ENCODE measurements at places on chromosomes 5 and 9.
A peak's percentile ranks its signal among the peaks of the same experiment; 100 is the strongest.

- no peak for DNase-seq
Observed at GRCh38 chr5:40271476-40271875, 408.2 kb upstream of the PTGER4 start.

- DNase-seq: no peak
Observed at GRCh38 chr9:129309906-129310305, 131.8 kb upstream of the IER5L start.

DNA sequence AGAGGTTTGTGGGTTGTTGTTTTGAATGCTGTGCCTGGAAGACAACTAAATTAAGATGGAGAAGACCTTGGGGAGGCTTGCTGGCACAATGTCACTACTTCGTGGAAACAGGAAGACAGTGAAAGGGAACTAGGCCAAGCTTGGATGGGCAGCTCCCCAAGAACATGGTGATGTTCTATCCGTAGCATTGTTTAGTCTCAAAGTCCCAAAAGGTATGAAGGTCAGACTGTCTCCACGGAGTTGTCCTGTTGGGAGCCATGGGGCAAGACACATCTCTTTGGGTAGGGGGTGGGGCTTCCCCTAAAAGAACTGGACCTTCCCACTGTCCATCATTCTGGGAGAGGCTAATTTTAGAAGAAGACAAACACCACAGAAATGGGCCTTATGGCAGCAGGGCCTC is 140.5 kb downstream of the ENTREP1 start:
- DNase-seq: no peak

GRCh38 chr5:36635721-36636390 is 29.4 kb downstream of the SLC1A3 start:
- DNase-seq: no peak

GRCh38 chr5:93017849-93018248 is 563.2 kb downstream of the NR2F1-AS1 start:
- DNase-seq: no peak

DNA sequence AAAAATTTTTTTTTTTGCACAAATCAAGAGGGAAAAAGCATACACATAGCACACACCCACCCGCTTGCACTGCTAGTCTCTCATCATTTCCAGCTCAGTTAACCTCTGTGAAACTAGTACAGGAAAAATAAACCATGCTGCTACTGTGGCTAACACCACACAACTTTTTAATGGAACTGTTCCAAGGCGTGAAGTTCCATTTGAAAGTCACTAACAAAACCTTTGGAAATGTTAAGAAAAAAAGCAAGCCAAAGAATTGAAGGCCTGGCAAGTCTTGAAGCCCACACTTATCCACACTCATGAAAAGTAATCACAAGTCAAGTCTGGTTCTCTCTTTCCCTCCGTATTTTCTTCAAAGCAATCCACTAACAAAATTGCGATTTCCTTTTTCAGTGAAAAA is 116.3 kb downstream of the FANCC start:
- DNase-seq: no peak

GRCh38 chr5:153080940-153081339 is 409.5 kb upstream of the GRIA1 start:
- no peak for DNase-seq

DNA sequence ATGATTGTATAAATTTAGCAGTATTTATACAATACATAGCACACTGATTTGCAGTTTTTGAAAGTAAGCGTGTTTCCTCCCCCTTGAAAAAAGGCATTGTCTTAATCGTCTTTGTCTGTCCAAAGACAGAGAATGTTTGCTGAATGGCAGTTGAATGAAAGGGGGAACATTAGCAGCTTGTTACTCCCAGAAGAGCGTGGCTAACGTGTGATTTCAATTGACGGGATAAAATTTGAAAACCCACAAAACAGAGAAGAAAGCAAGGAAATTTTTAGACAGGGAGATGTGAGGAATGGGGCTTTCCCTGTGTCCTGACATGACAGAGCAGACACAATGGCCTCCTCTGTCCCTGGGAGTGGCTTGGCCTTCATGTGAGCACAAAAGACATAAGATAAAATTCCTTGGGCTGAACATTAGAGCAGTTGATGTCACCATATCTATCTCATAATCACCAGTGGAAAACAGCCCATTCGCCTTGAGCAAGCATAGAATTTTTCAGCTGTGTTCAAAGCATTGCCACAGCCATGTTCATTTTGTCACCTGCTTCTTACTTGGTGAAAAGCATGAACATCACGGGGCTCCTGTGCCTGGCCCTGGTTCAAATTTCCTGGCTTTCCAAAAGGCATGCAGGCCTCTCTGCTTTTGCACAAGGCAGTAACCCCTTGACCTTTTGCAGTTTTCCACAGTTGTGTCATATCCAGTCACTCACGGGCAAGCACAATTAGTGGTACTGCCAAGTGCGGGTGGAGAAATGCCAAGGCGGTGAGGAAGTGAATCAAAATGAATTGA is 126.9 kb downstream of the TLE1 start:
- no peak for DNase-seq

DNA sequence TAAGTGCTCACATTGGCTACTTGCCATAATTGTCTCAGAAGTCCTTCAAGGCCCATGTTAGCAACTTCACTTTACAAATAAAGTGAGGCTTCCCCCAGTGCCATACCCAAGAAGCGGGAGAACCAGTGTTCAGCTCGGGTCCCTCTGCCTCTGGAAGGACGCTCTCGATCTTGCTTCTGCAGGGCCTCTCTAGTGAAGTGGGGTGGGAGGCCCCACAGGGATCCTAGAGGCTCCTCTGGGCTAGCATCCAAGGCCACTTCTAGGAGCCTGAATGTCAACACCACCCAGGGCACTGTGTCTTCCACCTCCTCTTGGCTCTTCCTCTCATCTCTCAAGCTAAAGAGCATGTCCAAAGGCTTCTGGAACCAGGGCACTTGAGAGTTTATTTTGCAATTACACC is 282.5 kb downstream of the GADD45G start:
- DNase-seq: no peak

GRCh38 chr9:70551396-70551795 is 136.9 kb upstream of the KLF9 start:
- peak; percentile 12 for DNase-seq

- DNase-seq: no peak
Observed at GRCh38 chr9:117444501-117444900, 29.6 kb upstream of the ASTN2 start.

DNA sequence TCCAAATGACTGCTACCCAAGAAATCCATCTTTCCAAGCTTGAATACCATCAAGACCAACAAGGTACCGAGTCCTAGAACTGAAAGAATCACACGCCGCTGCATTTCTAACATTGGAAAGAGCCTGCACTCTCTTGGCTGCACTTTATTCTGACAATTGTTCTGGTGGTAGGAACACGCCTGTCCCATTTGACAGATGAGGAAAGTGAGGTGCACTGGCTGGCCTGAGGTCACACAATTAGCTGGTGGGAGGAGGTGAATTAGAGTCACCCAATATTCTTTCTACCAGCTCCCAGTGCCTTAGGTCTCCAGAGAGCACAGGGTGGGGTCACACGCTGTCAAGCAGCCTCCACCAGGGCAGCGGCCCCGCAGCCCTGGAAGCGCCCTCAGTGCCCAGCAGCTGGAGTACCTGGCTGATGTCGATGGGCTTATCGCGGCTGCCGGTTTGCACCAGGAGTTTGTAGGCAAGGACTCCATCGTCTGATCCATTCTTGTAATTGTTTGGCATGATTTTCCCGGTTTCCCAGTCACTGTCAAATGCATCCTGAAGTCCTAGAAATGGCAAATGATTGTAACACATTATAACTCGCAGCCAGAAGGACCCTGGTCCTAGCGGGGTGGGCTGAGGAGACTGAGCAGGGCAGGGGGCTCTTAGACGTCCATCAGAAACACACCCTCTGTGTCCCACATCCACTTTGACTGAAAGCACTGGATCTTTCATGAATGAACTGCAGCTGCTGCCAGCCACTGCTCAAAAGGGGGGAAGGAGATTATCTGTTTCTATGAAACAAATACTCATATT is 55.1 kb downstream of the PTCH1 start:
- no peak for DNase-seq

DNA sequence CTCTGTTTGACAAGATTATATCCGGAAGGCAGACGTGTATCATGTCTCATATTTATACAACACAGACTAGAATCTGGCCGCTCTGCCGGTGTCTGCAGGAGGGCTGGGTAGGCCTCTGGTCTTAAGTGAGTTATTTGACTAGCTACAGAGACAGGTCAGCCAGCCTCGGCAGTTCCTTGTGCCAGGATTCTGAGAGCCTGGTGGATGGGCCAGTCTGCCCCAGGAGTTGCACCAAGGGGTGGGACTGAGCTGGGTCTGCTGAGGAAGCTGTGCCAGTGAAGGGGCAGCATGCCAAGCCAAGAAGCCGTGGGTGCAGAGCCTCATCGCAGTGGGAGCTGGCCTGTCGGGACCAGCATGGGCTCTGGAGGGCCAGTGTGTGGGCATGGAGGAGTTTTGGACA is 7.1 kb downstream of the SNX18 start:
- DNase-seq: no peak

GRCh38 chr5:112979723-112980122 is 3.1 kb downstream of the DCP2 start:
- DNase-seq: peak; percentile 47

DNA sequence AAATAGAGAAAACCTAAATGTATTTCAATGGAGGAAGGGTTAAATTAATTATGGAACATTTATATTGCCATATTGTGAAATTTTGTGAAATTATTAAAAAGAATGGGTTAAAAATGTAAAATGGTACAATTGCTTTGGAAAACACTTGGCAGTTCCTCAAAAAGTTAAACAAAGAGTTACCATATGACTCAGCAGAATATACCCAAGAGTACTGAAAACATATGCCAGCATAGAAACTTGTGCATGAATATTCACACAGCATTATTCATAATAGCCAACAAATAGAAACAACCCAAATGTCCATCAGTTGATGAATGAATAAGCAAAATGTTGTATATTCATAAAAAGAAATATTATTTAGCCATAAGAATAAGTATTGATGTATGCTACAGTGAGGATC is 181.0 kb upstream of the MAST4 start:
- peak; percentile 52 for DNase-seq

- no peak for DNase-seq
Observed at GRCh38 chr5:122259995-122260394, 52.0 kb upstream of the SNCAIP start.

DNA sequence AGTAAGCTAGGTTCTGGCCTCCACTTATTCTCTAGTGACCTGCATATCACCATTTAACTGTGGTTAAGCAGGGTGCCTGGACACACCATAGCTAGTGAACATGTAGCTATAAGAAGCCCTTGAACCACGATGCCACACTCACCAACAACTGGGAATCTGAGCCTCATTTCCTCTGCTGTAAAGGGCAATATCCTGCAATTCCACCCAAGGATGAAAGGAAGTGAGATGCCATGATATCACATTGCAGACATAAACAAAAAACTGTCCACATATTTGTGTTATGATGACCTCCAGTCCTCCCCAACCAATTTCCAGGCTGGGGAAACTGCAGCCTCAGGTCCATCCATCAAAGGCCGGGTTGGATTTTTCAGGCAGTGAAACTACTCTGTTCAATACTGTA is 10.4 kb downstream of the TNIP1 start:
- no peak for DNase-seq

DNA sequence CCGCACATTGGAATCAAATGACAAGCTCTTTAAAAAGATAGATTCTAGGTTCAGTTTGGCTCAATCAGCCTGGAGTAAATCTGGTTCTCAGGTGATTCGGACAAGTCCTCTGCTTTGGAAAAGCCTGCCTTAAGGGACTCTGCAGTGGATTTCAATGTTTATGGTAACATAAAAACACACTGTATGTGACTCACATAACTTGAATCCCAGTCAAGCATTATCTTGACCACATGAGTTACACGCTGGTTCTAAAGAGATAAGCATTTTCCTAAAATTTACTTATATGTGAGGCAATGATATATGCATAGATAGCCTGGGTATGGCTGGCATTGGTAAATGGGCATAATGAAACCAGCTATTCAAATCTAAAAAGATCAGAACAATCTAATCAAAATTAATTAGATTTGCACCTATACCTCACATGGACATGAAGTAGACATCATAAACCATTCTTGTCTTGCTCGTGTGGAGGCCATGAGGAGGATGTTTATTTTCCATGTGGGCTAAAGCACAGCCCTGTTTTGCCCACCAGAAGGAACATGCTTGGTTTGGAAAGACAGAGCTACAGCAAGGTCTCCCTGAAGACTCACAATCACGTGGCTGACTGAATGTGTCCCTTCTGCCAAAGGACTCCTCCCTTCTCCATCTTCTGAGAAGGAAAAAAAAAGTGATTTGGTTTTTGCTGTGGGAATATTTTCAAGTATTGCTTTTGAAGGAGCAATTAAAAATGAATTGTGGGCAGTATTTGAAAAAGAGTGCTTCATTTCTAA is 351.7 kb downstream of the DIRAS2 start:
- DNase-seq: no peak

- DNase-seq: no peak
Observed at GRCh38 chr9:75532233-75533050, 358.0 kb upstream of the PCSK5 start.

DNA sequence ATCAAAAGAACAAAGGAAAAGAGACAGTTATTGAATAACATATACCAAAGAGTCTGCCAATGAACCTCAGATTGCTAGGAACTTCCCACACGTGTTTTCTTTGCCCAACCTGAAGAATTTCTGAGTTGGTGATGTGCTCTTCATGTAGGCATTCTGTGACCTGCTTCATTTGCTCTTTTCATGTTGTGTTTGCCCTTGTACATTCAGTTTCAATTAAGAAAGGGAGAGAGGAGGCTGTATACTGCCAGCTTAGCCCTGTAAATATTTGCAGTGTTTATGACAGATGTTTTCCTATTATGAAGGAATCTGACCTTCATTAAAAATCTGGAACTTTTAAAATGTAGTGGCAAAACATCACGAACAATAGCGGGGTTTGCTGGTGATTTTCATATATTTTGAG is 168.5 kb downstream of the GAS1 start:
- no peak for DNase-seq
